Hematopoietic multipotent progenitor cell (in vitro differentiated cells): ENCODE measurements at places on chromosomes 13 and 19.

DNA sequence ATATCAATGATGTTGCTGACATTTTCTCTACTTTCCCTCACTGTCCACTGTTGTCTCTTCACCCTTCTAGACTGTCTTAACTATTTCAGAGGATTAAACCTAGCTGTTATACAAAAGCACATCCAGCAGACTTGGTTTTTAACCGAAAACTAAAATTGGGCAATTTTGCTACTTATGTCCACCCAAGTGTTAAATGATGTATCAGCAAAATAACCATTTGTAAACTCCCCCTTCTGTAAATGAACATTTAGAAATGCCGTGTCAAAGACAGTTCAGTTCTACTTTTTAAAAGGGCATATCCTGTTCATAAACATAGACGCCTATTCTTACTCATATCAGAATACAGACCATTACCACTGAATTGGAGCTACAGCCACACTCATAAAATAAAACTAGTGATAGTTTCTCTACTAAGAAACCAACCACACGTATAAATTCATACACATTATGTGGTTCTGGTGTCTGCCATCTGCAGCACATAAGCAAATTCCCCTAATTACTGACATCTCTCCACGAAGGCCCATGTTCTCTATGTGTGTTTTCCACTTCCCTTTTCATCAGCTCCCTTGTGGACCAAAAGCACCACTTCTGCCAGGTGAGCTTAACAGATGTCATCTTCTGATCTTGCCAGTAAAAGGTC, 1091.8 kb downstream of the PCDH9 start:
- no peak for DNase-seq

DNA sequence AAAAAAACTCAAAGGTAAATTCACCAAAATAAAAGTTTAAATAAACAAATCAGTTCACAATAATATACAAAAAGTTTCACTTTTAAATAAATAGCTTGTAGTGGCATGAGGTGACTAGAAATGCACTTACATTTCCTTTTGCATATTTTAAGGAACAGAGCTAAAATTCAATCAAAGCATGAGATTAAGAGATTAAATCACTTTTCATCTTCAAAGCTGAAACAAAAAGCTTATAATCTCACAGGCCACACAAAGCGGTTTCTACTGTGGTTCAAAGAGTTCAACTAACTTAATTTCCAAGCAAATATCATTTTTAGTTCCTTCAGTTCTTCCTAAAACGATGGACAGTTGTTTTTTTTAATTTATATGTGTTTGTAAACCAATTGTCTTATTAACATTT, 38.9 kb downstream of the TSC22D1 start:
- DNase-seq = no peak

GRCh38 chr19:42114412-42114811, 17.8 kb downstream of the POU2F2 start:
- no peak for DNase-seq

GRCh38 chr19:33689138-33689746, 67.5 kb downstream of the CHST8 start:
- no peak for DNase-seq

DNA sequence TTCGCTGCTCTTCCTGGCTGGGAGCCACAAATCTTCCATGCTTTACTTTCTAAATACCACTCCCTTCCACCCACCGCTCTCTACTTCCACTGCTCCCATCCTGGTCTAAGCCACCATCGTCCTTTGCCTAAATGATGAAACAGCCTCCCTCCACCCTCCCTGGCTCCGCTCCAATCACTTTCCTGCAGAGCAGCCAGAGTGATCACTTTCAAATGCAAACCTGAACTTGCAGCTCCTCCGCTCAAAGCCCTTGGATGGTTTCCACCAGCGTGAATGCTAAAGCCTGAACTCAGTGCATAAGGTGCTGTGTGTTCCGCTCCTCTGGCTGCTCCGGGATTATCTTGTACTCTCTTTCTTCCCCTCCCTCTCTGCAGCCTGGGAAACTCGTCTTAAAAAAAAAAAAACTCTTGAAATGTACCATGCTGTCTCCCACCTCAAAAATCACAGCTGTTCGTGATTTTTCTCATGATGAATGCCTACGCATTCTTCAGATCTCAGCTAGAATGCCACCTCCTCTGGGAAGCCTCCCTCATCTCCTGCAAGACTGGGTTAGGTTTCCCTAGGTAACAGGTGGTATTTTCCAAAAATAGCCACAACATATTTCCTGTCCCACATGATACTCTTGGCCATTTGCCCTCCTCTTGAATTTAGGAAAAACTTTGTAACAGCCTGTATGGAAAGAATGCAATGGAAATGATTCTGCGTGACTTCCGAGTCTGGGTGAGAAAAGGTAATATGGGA, 3.7 kb upstream of the SIN3B start:
- DNase-seq = peak; percentile 16

GRCh38 chr19:44975444-44975843, 20.3 kb downstream of the CLPTM1 start:
- no peak for DNase-seq

- no peak for DNase-seq
Measured at GRCh38 chr19:40411125-40411842, 1.9 kb downstream of the PRX start.

GRCh38 chr13:51995677-51996551, 15.3 kb downstream of the ATP7B start:
- no peak for DNase-seq

- DNase-seq = no peak
Measured at GRCh38 chr19:8458380-8458779, 13.6 kb downstream of the HNRNPM start.

- no peak for DNase-seq
Measured at GRCh38 chr13:21759463-21759862, 88.6 kb downstream of the FGF9 start.

GRCh38 chr19:40960780-40961179, 30.3 kb upstream of the CYP2B6 start:
- DNase-seq = no peak

- no peak for DNase-seq
Measured at GRCh38 chr19:50531171-50531612, 17.5 kb upstream of the ASPDH start.

DNA sequence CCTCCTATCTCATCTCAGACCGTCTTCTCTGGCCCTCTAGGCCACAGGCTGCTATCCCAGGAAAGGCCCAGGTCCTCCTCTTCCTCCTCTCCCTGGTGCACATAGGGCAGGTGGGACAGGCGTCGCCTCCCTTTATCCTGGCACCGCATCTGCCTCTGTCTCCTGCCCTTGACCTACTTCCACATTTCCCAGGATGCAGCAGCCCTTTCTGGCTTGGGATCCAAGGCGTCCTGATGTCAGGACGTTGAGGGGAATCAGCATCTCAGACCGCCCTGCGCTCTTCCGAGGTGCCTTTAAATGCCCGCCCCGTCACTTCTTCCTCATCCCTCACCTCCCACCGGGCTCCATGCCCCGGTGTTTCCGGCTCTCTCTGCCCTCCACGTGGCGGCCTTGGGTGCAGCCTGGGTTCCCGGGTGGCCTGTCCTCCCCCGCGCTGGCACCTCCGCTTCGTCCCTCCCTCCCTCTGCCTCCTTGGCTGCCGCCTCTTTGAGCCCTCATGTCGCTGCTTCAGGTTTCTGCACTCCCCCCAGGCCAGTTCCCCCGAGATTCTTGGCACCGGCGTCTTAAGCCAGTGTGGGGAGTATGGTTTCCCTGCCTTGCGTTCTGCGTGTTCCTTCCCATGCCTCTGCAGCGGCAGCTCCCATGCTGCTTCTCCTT, 66.3 kb downstream of the KDM4B start:
- no peak for DNase-seq

DNA sequence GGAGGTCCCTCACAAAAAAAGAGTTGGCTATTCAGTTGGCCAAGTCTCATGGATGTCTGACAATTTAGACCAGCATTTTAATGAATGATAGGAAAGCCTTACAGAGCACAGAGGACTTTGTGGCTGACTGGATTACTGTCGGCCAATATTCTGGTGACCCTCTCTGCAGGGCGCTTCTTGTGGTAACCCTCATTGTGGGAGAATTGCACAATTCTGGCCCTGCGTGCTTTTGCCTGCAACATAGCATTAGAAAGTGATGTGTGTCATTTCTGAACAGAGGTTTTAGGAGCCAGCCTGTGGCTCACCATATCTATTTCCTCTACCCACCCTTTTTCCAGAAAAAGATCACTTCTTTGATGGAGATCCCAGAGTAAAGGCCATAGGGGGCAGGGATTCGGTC, 71.4 kb downstream of the EFNB2 start:
- no peak for DNase-seq

DNA sequence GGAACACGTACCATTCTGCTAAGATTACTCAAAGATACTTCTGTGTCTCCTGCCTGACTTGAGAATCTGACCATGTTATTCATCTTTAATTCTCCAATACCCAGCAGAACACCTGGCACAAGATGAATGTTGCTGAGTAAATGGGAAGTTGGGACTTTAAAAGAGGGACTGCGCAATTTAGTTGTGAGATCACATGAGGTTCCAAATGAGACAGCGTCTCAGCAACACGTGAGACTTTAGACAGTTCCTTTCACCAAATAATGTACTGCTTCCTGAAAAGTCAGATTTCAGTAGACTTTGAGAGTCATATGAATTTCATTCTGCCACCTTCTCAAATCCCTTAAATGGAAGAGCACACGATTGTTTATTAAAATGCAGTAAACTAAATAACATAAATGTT, 36.7 kb downstream of the DOCK9 start:
- DNase-seq = peak; percentile 18

DNA sequence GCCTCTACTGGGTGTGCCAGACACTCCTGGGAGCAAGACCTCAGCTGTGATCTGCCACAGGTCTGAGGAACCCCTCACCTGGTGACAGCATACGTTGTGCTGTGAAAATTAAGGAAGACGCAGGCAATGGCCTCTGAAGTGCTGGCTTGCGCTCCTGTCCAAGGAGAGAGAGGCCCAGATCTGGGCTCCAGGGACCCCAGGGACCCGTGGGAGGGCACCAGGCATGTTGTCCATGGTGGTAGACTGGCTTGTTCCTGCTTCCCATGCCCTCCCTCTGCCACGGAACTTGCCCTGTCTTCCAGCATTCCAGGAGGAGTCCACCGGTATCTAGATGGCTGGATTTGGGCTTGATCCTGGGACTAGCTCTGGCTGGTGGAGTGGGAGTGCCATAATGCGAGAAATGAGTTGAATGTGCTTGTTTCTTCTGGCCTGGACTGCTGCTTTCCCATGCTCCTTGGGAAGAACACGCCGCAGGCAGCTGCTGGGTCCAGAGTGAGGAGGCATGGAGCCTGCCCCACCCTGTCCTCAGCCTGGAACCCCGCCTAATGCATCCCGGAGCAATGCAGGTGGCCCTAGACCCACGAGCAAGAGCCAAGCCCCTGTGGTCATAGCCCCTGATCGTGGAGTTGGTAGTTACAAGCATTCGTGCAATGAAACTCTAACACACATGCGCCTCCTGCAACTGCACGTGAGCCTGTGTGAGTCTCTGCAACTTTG, 190.2 kb downstream of the TEX29 start:
- no peak for DNase-seq

DNA sequence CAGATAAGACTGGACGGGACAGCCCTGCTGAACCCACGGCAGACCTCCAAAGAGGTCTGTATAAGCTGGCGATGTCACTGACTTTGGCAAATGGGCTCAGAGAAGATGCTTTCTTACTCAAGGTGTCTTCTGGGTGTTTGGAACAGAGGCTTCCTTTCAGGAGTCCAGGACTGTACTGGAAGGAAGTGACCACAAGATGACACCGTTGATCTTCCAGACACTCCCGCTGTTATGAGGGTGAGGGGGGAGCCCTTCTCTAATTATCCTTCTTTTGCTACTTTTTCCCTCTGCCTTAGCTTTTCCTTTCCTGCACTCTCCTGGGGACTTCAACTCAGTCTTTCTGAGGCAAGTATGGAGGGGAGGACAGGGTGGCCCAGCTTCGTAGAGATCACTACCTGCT, 65.2 kb upstream of the ZNF599 start:
- peak; percentile 4 for DNase-seq

- DNase-seq = no peak
Measured at GRCh38 chr19:35379992-35380391, 9.1 kb downstream of the GPR42 start.

- DNase-seq = no peak
Measured at GRCh38 chr13:60519496-60519895, 122.5 kb downstream of the TDRD3 start.

DNA sequence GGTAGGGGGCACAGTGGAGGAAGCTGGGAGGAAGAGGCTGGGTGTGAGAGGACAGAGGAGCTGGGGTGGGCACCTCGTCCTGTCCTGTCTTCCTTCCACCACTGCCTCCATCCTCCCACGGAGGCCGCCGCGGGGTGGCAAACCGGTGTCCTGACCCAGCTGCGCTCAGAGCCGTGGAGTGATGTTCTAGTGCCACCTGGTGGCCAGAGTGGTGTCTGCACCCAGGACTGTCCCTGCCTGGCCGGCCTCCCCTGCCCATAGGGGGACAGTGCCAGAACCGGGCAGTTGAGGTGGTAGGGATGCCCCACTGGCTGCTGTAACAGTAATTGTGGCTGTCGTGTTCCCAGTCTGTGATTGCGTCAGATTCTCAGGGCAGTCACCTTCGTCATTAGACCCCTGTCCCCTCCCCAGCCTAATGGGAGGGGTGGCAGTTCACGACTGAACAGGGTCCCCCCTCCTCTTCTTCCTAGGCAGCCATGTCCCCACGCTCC, 11.1 kb upstream of the ARRDC2 start:
- DNase-seq = peak; percentile 72

GRCh38 chr13:82370316-82370715, 1512.0 kb downstream of the SLITRK1 start:
- DNase-seq = no peak

DNA sequence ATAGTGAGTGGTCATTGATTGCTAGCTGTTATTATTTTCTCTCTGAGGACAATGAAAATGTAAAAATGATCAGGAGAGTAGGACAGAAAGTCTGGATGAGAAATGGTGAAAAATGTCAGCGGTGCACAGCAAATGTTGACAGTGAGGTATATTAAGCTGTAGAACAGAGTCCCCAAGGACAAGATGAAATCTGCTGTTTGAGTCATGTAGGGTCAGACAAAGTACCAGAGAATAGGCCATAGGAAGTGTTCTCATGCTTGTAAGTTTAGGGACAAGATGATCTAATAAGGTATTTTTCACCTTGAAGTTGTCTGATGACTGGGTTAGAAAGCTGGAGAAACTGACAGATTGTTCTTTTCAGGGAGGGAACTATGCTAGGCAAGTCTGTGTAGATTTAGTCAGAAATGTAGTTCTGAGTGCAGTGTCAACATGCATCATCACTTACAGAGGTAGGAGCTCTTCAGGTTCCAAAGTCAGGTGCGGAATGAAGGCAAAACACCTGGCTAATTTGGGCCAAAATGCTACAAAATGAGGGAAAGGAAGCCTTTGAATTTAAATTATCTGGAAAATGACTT, 369.3 kb downstream of the DLEU7 start:
- no peak for DNase-seq

GRCh38 chr13:78372581-78372980, 230.8 kb downstream of the POU4F1 start:
- DNase-seq = no peak

- no peak for DNase-seq
Measured at GRCh38 chr13:92717857-92718256, 508.8 kb upstream of the GPC6 start.

- no peak for DNase-seq
Measured at GRCh38 chr13:105272660-105273631, 1262.5 kb downstream of the EFNB2 start.

- no peak for DNase-seq
Measured at GRCh38 chr19:33500991-33501390, 20.6 kb downstream of the PEPD start.
